T-cell (primary cell): ENCODE measurements at places on chromosomes 7 and 10.

DNA sequence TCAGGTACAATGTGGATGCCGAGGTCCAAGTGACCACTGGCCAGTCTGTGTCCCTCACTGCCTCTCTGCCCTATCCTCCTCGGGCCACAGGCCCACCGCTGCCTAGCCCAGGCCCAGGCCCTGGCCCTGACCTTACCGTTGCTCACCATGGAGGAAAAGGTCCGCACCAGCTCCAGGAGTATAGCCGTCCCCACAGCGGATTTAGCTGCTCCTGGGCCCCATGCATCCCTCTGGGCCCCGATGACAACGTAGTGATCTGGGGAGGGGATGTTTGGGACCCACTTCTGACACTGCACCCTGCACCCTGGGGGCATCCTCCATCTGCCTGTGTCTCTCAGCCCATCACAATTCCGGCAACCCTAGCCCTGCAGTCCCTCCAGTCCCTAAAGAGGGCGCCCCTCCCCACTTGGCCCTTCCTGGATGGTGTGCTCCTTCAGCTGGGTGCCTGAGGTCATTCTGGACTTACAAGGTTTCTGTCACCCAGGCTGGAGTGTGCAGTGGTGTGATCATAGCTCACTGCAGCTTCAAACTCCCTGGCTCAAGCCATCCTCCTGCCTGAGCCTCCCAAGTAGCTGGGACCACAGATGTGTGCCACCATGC is 12.1 kb downstream of the TFR2 start:
- DNase-seq = no peak

DNA sequence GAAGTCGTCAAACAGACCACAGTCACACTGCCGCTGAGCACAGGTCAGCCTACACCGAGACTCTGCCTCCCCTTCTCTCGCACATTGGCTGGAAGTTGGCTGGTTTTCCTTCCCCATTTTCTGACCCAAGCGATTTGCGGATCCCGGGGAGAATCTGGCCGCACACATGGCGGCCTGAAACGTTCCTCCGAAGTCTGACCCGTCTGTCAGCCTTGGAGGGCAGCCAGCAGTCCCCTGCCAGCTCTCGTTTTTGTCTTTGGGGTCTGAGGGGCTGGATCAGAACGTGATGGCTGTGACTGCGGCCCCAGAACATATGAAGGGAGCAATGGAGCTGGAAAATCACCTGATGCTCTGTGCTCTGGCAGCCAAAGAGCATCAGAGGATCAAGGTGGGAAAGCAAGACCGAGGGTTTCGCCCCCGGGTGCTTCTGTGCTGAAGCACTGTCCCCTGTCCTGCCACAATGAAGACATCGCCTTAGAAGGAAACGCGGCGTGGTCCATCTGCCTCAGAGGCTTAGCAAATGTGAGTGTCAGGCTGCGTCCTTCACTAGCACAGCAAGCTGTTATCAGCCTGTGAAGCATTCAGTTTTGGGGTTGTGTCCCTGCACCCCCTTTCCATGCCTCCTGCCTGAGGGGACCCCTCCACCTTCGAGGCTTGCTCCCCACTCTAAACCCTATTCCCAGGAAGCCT is 119.3 kb upstream of the SHH start:
- no peak for DNase-seq

DNA sequence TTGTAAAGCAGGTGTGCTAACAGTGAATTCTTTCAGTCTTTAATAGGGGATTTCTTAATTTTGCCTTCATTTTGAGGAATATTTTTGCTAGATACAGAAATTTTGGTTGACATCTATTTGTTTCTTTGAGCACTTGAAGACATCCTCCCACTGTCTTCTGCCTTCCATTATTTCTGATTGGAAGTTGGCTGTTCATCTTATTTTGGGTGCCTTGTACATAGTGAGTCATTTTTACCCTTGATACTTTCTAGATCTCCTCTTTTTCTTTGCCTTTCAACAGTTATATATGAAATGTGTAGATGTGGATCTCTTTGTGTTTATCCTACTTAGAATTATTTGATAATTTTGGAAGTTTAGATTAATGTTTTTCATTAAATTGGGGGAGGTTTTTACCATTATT is 631.0 kb downstream of the AUTS2 start:
- no peak for DNase-seq

GRCh38 chr10:77245953-77246352 is 391.7 kb downstream of the KCNMA1 start:
- DNase-seq = no peak

DNA sequence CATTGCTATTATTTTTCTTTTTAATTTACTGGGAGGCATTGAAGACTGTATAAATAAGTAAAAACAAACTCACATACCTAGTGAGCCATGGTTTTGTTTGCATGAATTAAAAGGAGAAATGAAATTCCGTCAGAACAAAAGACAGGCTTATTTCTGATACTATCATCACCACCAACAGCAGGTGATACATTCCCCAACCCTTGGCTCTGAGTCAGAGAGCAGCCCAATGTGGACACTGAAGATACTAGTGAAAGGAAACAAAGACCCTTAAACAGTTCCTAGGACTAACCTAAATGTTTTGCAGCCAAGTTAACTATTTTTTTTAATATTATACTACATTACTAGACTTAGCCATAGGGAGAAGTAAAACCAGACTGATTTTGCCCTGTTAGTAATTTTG is 31.6 kb downstream of the CHRM2 start:
- DNase-seq = no peak
